Stimulated activated CD4-positive, alpha-beta T cell treated with anti-CD3 and anti-CD28 coated beads, Interleukin-1b, Interleukin-23, amount 100 ng/mL, for 48 hours (primary cell): ENCODE measurements at places on chromosomes 6 and 20.
A peak's percentile ranks its signal among the peaks of the same experiment; 100 is the strongest.

- DNase-seq, result no peak
Measured at GRCh38 chr6:56802584-56802983, 152.3 kb upstream of the BEND6 start.

GRCh38 chr20:50930139-50930975 lies 880 bp downstream of the ADNP start:
- DNase-seq, result peak; percentile 13

DNA sequence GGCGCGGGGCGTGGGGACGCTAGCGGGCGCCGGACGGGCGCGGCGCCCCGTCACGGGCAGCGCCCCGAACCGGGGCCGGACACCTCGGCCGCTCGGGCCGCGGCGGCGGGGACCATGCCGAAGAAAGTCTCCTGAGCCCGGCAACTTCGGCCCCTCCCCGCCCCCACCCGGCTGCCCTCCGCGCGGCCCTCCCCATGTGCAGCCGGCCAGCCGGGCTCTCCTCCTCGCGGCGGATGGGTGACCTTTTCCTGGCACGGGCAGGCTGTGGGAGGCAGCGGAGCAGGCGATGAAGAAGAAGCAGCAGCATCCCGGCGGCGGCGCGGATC lies 278 bp downstream of the UST start:
- no peak for DNase-seq

GRCh38 chr20:56769921-56770600 lies 141.0 kb downstream of the TFAP2C start:
- DNase-seq, result no peak

DNA sequence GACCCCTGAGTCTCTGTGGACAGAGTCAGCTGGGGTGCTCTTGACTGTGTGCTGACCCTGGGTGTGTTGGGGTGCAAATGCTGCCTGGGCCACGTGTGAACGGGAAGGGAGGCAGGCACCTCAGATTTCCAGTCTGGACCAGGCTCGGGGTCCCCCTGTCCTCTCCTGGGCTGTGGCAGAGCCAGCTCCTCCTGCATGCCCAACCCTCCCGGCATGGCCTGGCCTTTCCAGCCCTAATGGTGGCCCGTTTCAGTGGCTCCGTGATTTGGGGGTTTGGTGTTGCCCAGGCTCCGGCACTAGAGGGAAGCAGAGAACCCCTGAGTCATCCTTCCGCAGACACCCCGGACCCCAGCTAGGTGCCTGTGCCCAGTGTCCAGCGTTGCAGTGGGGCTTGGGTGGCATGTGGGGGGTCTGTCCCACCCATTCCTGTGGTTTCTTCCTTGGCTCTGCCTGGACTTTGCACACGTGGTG lies 9.1 kb downstream of the RBM38 start:
- no peak for DNase-seq

DNA sequence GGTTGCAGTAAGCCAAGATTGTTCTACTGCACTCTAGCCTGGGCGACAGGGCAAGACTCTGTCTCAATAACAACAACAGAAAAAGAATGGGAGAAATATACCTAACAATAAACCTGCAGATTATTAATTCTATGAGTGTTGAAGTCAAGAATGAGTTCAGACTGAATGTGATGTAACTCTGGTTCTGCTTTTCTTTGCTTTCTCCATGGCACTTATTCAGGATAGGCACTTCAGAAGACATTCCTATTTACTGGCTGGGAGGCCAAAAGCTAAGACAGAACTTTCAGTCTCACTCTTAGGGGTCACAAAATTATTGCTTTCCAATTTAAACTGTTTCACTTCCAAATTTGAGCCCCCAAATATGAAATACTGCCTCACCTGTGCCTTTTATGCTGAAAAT lies 15.7 kb upstream of the PRIM2 start:
- DNase-seq, result no peak

DNA sequence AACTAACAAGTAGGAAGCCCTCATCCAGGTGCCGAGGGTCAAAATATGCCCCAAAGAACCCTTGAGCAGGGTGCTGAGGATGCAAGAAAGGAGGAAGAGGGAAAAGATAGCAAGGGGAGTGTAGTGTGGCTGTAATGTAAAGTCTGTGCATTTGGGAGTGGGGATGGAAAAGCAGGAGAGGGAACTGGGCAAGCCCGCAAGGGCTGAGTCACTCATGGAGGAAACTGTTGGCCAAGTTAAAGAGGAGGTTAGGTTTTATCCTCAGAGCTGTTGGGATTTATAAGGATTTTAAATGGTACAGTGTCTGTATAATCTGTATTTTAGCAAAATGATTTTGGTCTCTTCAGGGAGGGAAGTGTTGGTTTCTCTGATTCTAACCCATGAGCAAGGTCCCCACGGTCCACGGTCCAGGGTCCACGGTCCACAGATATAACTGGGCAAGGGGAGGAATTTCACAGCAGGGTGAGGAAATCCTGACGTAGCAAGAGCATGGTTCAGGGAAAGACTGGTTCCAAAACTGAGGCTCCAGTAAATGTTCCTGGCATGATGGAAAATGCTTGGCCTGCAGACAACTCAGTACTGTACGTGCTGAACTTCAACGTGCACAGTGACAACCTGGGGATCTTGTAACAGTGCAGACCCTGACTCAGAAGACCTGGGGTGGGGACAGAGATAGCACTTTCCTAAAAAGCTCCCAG lies 759.8 kb downstream of the PTPRT start:
- no peak for DNase-seq

DNA sequence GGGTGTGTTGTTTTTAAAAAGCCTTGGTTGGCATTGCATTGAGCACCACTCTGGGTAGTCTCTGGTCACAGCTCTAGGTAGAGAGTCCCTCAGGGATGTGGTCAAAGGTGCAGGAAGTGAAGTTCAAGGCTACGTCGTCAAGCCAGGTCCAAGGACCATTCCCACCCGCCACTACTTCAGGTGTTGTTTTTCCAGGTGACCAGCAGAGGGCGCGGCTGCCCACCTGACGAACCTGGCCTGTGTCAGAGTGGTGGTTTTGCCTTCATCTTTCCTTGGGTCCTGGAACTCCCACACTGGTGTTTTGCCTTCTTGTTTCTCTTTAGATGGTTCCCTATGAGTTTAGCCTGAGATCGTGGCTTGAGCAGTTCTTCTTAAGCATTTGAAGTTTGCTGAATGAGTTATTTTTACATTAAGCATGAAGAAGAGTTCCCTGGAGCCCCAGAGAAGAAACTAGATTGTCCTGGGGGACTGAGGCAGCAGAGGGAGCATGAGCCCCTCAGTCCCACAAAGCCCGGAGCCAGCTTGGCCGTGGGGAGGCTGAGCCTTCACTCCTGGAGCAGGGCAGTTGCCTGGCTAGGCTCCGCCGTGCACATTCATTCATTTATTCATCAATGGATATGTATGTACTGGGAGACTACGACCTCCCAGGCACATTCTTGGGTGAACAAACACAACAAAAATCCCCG lies 5.6 kb upstream of the PHACTR3 start:
- peak; percentile 17 for DNase-seq

- DNase-seq, result no peak
Measured at GRCh38 chr6:85044361-85044760, 280.0 kb upstream of the TBX18 start.

GRCh38 chr6:105884426-105884825 lies 201.7 kb upstream of the PRDM1 start:
- no peak for DNase-seq

- no peak for DNase-seq
Measured at GRCh38 chr6:115618256-115618655, 442.4 kb downstream of the FRK start.

GRCh38 chr6:110810896-110811586 lies 4.2 kb downstream of the CDK19 start:
- no peak for DNase-seq

DNA sequence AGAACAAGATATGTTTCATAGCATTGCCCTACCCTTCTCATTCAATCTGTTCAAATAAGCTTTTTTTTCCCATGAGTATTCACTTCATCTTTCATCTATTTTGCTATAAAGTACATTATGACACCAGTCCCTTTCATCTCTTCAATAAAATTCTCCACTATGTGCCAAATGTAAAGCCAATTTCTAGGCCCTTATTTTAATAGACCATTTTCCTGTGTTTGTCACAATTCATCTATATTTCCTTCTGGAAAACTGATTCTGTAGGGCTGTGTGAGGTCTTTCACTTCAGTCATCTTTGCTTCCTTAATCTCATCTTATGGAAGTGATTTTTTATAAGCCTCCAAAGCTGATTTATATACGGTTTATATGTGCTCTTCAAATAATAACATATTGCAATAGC lies 992.4 kb upstream of the EYS start:
- DNase-seq, result no peak

DNA sequence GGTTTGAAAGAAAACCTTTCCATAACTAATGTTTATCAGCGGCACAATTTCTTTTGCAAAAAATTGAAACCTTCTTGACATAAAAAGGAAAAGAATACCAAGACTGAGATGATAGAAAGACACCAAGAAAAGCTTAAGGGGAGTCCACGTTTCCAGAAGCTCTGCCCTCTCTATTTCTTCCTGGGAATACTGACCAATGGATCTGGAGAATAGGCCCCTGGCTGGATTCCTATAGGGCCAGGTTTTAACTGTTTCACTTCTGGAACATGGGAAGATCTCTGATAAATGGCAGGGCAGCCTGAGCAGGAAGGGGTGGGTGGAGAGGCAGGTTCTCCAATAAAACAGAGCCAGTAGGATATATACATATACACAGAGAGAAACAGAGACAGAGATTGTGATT lies 413.4 kb upstream of the JARID2 start:
- no peak for DNase-seq

DNA sequence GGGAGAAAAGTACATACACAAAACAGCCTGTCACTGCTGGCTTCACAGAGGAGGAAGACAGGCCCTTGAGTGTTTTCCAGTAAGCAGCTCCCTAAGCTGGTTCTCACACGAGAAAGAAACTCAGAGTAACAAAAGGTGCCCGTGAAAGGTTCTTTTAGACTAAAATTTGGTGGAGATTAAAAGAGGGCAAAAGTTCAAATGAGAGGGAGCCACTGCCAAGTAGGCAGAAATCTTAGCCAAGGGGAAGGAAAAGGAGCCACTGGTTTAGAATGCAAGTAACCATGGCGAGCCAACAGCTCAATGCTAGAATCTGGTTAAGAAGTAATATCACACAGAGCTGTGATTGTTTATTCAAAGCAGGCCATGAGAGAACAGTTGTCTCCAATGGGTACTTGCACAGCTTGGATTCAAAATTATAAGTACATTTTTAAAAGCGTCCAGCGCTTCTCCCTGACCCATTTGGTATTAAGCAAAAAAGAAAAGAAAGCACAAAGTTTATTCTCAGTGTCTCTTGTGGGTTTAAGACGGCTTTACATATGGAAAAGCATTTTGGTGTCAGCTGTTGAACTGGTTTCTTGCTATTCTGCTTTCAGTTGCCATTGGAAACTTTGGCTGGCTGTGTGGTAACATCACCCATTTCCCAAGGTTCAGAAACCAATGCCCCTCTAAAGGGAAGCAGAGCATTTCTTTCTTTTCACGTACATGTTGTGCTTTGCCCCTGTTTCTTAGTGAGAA lies 648.5 kb downstream of the RNF144B start:
- no peak for DNase-seq

DNA sequence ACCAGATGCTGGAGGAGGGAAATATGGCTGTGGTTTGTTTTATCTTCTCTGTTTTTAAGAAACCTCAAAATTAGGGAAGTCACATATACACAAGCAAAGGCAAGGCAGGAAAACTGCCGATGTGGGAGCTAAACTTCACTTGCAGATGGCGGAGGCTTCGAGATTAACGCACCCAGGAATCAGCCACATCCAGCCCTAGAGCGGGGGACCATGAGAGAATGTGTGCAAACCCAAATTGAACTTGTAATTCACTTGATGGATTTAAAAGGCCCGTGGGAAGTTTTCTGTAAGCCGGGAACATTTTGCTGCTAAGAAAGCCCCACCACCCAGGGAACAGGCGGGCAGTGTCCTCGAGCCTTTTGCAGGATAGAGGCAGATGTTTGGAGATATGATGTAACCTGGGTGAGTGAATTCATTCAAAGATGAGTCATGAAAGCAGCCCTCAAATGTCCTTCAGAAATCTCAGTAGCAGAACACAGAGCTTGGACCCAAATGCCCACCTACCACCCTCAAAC lies 39.9 kb downstream of the PREX1 start:
- no peak for DNase-seq

DNA sequence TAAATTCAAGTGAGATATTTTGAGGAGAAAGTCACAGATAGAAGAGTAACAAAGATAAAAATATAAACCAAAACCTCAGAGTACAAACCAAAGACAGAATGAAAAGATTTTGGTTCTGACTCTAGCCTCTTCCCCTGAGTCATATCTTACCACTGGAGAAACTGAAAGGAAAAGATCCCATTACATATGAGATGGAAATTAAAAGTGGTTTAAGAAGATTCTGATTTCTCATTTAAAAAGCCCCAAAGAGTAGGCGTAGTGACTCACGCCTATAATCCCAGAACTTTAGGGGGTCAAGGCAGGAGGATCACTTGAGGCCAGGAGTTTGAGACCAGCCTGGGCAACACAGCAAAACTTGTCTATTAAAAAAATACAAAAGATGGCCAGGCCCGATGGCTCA lies 30.6 kb downstream of the SPINT4 start:
- DNase-seq, result no peak

GRCh38 chr20:34037121-34037520 lies 43.4 kb downstream of the RALY start:
- DNase-seq, result peak; percentile 65

GRCh38 chr6:128425856-128426255 lies 94.5 kb downstream of the PTPRK start:
- DNase-seq, result no peak

- no peak for DNase-seq
Measured at GRCh38 chr6:68235326-68235784, 399.7 kb upstream of the ADGRB3 start.

DNA sequence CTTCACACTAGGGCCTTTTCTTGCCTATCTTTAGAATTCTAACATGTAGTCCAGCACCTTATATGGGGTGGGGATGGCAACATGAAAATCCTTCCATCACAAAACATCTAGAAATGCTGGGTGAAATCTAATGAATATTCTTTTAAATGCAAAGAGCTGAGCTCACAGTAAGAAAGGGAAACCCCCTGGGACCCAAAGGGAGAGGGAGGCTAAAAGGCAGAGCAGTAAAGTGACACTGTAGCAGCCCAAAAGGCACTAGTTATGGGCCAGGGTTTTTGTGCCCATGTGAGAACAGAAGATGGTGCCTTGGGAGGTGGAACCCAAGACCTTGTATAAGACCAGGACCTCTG lies 66.7 kb downstream of the TRAM2 start:
- no peak for DNase-seq

DNA sequence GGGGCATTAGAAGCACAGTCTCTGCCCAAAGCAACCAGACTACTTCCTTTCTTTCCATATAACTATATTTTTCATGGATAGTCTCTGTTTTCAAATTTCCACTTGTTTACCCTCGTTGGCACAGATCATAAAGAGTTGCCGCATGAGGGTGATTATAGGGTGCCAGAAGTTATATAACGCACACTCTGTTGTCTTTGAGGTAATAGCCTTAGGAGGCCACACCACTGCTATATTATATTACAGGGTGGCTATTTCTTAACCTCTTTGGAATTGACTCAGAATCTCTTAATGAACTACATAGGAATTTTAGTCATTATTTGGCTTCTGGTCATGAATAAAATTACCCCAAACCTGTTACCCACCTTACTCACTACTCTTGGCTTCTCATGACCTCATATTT lies 43.7 kb downstream of the KCNQ5 start:
- DNase-seq, result no peak
